ENCODE measurements at places on chromosomes 12 and 14.

DNA sequence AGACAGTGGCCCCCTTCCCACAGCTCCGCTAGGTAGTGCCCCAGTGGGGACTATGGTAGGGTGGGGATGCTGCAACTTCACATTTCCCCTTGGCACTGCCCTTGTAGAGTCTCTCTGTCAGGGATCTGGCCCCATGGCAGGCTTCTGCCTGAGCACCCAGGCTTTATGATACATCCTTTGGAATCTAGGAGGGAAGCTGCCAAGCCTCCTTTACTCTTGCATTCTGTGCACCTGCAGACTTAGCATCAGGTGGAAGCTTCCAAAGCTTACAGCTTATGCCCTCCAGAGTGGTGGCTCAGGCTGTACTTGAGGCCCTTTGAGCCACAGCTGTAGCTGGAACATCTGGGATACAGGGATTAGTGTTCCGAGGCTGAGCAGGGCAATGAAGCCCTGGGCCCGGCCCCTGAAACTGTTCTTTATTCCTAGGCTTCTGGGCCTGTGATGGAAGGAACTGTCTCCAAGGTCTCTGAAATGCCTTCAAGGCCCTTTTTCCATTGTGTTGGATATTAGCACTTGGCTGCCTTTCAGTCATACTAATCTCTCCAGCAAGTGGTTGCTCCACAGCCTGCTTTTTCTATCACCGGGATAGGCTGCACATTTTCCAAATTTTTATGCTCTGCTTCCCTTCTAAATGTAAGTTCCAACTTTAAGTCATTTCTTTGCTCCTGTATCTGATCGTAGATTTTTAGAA, 22.2 kb upstream of the OR6J1 start:
- no peak for DNase-seq

DNA sequence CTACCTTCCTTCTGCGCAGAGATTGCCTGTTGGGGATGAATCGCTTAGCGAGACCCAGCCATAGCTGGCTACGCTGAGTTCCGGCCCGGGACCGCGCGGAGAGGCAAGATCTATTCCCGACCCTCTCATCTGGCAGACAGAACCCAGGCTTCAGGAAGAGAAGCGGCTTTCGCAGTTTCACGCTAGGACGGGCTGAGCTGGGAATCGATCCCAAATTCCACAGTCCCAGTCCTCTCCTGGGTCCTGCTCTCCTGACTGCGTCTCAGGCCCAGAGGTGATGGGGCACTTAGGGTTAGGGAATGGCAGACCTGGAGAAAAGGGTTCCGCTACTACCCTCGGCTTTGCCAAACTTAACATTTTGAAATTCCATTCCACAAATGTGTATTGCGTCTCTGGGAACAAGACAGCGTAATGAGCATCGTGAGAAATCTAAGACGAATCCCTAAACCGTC, 2.8 kb downstream of the PTPN21 start:
- DNase-seq: peak; percentile 48

DNA sequence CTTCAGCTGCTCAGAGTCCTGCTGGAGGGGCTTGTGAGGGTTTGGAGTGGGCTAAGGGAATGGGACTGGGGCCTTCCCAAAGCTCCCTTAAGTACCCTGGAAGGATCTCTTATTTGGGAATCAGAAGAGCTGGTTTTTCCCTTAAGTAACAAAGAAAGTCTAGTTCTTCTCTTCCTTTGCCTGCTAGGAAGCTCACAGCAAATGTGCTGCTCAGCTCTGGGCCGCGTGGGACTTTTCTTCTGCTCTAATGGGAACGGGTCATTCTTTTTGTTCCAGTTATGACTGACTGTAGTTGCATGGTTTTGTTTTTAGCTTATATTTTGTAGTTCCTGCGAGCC, 6.0 kb downstream of the KIF26A start:
- DNase-seq: no peak

GRCh38 chr12:12350868-12351463, 924 bp upstream of the MANSC1 start:
- DNase-seq: no peak

GRCh38 chr12:623865-624372, 39.3 kb downstream of the NINJ2 start:
- no peak for DNase-seq

DNA sequence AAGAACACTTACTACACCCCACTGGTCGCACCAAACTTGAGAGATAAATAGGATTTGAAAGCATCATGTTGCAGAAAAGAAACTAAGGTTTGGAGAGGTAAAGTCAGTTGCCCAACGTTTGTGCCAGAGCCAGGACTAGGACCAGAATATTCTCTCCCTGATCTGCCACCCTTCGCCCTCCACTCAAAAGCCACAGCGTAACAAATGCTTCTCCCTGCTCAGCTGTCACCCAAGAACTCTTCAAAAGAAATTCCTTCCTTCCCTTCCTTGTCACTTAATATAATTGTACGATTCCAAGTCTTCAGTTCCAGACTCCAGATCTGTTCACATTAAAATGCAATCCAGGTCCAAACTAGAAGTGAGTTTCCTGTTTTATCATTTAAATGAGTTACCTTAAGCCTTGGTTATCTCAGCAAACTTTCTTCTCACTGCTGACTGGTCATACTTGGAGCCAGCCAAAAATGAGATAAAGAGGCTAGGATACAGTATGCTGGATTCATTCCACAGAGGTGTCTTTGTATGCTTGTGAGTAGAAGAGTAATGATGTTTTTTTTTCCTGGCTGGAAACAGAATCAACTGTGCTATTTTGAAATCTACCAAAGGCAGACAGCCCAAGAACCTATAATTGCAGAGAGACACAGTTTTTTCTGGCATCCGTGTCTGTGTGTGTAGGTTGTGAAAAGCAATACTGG, 12.8 kb upstream of the PPFIBP1 start:
- DNase-seq: no peak

GRCh38 chr14:78758333-78758732, 588.2 kb downstream of the NRXN3 start:
- DNase-seq: peak; percentile 2

DNA sequence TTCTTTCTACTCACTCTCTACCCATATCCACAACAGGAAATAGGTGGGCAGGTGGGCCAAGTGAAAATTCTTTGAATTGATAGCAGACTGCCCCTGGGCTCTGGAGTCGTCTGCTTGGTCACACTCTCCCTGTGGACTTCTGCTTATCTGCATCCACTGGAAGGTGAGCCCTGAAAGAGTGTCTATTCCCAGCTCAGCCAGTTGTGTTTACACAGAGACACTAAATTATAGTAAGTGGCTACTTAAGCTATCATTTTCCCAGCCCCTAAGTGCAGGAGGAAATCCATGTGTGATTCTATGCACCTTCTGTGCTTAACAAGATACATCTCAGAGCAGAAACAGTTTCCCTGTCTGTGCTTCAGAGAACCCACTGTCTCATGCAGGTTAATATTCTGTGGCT, 338.4 kb downstream of the FUT8 start:
- DNase-seq: no peak

GRCh38 chr14:99706107-99706900, 22.2 kb downstream of the CYP46A1 start:
- DNase-seq: no peak

GRCh38 chr12:70754330-70754741, 117.1 kb upstream of the PTPRB start:
- no peak for DNase-seq

DNA sequence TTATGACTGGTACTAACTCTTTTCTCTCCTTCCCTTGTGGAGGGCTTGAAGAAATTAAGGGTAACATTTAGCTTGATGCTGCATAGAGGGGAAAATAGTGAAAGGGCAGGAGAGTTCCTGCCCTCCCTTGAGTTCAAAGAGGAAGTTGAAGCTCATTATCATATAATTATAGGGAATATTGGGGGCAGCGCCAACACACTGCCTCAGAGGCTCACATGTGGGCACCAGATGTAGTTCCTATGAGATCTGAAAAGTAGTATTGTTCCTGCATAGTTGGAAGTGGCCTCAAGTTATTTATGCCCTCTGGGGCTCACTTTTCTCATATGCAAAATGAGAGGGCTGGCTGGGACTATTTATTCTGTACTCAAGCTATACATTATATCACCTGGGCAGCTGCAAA, 33.0 kb upstream of the FGF23 start:
- DNase-seq: no peak

- DNase-seq: no peak
Observed at GRCh38 chr12:47033789-47034555, 45.4 kb upstream of the PCED1B start.
